ENCODE measurements at places on chromosomes 2 and 18.

DNA sequence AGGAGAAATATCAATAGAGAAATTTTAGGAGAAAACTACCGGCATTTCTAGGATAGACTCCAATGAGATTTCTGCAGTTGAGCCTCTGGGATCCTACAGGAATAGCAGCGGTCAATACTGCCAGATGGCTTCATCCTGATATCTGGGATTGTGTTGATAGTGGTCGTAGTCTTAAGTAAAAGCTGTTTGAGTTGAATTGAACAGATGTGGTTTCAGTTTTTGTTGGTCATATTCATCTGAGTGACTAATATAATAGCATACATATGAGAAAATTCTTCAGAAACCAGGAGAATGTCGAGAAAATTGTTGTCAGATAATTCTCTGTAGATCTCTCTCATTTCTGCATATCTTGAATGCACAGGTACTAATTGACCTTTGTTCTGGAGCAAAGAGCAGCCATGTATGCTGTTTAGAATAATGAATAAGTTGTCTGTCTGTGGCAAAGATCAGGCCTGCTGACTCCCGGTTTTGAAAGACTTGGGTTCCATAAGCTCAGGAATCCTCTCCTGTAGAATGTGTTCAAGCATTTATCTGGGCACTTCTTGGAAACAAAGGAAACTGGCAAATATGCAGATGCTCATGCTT is 288.1 kb downstream of the TMX3 start:
- DNase-seq, result no peak

GRCh38 chr2:39704540-39704939 is 38.8 kb downstream of the TMEM178A start:
- DNase-seq, result no peak

DNA sequence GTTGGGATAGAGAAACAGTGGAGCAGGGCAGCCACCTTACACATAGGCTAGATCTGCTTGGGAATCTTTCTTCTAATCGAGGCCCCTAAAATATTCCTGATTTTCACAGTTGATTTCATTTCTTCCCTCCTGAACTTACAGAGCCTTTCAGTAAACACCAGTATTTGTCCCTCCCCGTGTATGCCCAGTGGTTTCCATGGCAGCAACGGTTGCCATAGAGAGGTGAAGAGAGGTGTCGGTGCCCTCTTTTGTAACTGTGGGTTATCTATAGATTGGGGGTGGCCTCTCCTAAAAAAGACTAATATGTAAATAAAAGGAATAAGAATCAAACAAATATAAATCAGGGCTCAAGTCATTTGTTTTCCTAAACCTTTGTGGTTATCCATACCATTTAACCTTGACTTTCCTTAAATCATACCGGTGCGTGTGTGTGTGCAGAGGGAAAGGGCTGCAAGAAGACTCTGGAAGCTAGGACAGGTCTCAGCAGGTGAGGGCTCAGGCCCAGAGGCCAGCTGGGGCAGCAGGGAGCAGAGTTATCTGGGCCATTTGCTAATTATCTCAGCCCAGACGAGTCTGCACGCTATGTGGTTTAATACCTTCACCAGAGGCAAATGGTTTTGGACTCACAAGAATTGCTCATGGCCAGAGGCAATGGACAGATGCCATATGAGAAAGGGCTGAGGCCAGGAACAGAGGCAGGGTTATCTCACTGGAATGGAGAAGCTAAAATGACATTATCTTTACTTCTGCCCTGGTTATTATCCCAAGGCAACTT is 35.5 kb downstream of the LIPG start:
- no peak for DNase-seq

- DNase-seq, result no peak
Observed at GRCh38 chr2:69771461-69771860, 29.5 kb downstream of the ANXA4 start.

GRCh38 chr2:84938194-84938879 is 32.6 kb upstream of the KCMF1 start:
- DNase-seq, result peak; percentile 40

- no peak for DNase-seq
Observed at GRCh38 chr18:61993831-61994230, 101.0 kb upstream of the RNF152 start.

DNA sequence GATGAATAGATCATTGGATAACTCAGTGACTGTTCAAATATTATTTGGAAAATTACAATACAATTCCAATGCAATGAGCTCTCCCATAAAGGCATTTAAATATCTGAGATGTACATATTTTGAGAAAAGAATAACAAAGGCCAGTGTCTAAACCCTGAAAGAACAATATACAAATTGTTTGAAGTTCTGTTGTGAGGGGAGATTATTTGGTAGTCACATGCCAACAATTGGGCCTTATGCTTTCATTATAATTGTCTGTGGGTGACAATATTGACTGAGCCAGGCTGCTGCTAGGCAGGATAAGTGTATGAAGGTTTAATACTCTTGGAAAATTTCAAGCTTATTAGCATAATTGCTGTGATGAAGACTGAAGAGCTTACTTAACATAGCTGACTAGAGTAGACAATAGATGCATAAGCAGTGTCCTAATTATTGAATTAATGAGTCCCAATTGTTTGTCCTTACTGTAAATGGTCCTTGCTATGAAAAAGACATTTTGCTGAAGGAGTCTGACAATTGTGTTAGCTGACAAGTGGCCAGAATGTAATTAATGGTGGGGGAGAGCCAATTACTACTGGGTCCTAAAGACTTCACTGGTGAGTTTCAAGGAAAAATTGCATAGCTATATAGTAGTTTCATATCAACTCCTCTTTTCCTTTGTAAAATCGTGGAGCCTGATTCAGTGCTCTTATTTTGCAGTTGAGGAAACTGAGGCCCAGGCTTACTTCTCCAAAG is 5.0 kb upstream of the SMAD2 start:
- DNase-seq, result no peak

DNA sequence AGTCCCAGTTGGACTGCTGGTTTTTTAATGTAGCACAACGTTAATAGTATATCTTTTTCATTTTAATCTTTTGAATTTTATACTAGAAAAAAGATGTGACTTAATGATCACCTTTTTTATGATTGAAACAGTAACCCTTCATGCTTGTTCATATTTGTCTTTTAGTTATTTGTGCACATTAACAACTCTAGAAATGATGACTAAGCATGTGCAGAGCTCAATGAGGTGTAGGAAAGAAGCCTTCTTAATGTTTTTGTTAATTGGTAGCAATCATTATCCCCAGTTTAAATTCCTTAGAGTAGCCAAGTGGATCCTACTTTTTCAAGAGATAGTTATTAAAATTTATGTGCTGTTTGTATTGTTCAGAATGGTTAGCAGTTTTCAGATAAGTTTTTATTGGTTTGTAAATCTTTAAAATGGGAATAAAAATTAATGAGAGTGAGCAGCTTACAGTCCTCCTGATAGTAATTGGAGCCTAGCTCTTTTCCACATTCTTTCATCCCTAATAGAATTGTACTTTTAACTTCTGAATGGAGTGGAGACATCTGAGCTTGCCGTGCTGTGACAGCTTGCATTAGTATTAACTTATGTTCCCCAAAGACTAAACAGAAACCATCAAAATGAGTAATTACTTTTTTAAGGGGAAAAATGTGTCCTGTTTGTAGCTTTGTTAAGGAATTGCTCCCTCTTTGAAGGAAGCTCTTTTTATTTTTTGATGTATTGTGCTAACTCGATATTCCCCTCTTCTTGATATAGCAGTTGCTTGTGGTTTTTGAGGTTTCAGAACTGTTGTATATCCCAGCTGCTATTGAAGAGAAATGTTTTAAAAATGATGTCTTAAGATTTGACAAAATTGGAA is 17.3 kb downstream of the PIK3C3 start:
- no peak for DNase-seq

DNA sequence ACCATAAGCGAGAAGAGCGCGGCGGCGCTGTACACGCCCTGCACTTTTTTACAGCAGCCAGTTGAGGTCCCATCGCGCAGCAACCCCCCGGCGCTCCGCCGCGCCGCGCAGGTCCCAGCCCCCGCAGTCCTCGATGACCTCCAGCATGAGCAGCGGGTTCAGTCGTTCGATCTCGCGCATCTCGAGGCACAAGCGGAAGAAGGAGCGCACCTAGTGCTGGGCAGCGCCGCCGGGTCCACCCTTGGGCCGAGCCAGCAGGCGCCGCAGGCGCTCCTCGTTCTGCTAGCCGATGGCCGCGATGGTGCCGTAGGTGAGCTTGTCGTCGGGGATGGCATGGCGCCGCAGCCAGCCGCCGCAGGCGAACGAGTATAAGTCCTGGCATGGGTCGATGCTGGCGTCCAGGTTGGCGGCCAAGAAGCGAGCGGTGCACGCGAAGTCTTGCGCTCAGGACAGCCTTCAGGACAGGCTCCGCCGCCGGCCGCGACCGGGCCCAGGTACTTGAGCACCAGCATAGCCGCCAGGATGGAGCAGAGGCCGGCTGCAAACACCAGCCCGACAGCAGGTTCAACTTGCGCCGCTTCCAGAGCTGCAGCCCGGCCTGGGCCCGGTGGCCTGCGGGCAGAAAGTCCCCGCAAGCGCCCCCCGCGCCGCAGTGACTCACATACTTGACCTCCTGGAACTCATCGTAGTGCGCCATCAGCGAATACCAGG is 8.3 kb downstream of the ALPP start:
- DNase-seq, result no peak

DNA sequence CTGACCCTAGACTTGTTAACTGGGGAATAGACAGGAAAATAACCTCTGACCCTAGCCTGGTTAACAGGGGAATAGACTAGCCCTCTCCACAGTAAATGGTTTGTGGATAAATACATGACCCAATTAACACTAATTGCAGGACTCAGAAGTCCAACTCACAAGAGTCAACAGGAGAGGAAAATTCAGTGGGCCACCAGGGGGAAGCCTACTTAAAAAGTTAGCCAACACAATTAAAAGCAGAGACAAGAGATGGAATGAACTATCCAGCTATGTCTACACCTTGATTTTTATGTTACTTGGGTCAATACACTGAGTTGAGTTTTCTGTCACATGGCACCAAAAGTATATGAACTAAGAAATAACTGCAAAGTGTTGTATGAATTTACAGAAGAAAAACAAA is 158.8 kb upstream of the SLC39A10 start:
- peak; percentile 80 for DNase-seq
